Right lobe of liver (tissue), 6 donors: ENCODE measurements at places on chromosomes 12 and 14.
A peak's percentile ranks its signal among the peaks of the same experiment; 100 is the strongest.

- no peak for DNase-seq
These were observed 18.1 kb downstream of the C12orf75 start for GRCh38 chr12:105348561-105348960.

- no peak for DNase-seq
These were observed 320.0 kb upstream of the ATP2B1 start for GRCh38 chr12:90028635-90029051.

- no peak for DNase-seq
These were observed 5.5 kb downstream of the NDRG2 start for GRCh38 chr14:21019366-21019765.

- DNase-seq = no peak
These were observed 107.6 kb downstream of the ZNF664 start for GRCh38 chr12:124080649-124081048.

DNA sequence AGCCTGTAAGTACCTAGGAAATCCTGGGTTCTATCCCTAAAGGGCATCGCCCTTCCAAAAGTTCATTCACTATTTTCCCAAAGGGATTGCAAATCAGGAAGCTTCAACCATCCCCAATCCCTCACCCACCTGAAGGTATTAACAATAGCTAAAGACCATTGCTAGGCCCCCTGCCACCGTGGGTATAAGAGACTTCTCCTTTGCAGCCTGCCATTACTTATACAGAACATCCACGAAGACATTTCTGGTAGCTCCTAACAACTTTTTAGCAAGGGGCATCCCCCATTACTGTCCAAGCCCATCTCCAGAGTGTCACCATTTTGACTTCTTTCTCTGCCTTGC, 384 bp upstream of the SMUG1 start:
- no peak for DNase-seq

- DNase-seq = no peak
These were observed 70.4 kb upstream of the SFSWAP start for GRCh38 chr12:131640525-131640924.

DNA sequence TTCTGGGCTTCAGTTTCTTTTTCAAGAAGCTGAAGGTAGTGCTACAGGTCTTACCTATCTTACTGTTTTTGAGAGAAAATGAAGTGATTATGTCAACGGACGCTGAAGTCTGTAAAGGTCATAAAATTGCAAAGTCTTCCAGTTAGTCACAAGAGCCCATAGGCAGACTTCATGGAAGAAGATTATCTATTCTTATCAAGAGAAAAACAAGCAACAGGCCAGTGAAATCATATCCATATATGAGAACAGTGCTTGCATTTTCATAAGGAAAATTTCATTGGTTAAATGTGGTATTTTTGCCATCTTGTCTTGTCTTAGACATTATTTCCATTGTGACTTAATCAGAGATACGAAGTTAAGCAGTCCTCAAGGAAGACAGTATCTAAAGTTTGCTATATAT, 412.7 kb upstream of the SEL1L start:
- DNase-seq = no peak

DNA sequence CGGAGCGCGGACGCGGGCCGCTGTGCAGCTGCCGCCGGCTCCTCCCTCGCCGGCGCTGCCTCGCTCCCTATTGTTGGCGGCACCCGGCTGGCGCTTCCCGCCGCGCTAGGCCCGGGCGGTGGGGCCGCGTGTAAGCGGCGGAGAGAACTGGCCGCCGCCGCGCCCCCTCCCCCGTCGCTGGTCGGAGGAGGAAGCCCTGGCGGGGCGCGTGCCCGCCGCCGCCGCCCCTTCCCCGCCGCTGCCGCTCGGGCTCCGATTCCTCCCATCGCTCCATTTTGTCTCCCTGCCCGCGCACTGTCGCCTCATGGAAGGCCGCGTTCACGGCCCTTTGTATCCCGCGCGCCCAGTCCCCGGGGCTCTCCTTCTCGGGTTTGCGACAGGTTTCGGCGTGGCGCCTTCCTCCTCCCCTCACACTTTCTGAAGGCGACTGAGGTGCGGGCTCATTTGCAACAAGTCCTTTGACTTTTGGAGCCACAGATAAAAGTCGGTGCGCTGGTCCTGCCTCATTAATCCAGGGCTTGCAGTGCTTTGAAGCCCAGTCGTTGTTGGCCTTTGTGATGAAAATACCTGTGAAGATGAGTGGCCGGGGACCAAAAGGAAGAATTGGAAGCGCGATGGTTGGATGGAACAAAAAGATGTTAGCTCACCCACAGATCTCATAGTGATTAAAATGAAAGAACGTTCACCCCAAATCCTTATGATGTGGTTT, 707 bp downstream of the CPSF6 start:
- DNase-seq = peak; percentile 64

- no peak for DNase-seq
These were observed 258.6 kb upstream of the TMEM132C start for GRCh38 chr12:128008341-128008740.

- DNase-seq = no peak
These were observed 106.4 kb upstream of the SRRM4 start for GRCh38 chr12:118874698-118875548.

DNA sequence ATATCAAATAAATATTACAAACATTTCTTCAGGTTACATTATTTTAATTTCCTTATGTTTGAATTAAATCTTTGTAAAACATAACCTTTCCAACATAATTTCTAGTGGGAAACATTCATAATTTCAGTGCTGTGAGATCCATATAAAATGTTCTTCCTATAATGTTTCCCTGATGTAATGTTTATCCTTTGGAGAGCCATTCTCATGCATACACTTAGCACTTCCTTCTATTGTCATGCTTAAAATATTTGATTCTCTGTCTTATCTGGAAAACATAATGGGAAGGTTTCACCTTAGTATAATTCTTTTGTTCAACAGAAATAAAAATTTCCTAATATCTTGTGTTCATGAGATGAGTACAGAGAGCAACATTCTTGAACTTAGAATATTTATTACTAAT, 472.5 kb downstream of the ADAMTS20 start:
- DNase-seq = no peak

DNA sequence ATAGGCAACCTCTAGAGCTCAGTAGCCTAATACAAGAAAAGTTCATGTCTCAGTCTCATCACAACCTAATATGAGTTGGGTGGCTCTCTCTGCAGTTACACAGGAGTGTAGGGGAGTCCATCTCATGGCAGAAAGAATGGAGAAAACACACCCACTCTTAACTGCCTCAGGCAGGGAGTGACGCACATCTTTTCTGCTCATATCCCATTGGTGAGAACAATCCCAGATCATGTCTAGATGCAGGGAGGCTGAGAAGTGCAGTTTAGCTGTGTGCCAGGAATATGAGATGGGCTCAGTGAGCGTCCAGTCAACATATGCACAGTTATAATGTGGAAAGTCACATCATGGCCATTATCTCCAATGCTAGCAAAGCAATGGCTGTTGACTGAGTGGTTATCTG, 59.3 kb upstream of the KCNA5 start:
- DNase-seq = no peak

DNA sequence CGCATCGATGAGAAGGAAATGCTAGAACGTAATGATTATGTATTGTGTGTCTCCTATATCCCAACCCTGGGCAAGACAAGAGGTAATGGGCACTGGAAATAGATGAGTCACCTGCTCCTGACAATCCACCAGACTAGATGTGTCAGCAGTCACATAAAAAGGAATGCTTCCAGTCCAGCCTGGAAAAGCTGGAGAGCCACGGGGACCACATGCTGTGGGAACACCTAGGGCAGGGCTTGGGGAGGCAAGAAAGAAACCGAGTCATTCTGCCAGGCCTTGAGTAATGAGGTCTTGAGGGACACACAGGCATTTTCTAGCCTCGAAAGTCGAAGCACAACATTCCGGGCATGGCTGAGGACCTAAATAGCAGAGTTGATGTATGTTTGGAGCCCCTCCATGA, 716.7 kb upstream of the TMEM132C start:
- DNase-seq = no peak

GRCh38 chr12:8154526-8154925, 2.3 kb upstream of the ZNF705A start:
- no peak for DNase-seq

GRCh38 chr12:30927222-30927611, 669 bp downstream of the TSPAN11 start:
- DNase-seq = no peak

DNA sequence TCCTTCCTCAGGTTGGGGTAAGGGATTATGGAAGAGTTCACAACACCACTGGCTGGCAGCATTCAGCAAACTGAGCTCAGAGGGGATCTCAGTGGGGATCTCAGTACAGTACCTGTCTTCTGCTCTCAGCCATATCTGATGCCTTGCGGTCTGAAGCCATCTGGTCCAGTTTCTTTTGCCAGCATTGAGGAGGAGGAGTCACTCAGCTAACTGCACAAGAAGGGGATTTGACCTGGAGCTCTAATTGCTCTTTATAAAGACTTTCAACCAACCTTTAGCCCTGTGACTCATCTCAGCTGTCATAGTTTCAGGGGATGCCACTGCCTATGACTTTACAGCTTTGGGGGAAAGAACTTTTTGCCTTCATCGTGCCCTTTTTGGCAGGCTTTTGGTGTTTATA, 44.9 kb downstream of the JKAMP start:
- no peak for DNase-seq

- DNase-seq = no peak
These were observed 16.9 kb downstream of the MEG3 start for GRCh38 chr14:100842799-100843198.

DNA sequence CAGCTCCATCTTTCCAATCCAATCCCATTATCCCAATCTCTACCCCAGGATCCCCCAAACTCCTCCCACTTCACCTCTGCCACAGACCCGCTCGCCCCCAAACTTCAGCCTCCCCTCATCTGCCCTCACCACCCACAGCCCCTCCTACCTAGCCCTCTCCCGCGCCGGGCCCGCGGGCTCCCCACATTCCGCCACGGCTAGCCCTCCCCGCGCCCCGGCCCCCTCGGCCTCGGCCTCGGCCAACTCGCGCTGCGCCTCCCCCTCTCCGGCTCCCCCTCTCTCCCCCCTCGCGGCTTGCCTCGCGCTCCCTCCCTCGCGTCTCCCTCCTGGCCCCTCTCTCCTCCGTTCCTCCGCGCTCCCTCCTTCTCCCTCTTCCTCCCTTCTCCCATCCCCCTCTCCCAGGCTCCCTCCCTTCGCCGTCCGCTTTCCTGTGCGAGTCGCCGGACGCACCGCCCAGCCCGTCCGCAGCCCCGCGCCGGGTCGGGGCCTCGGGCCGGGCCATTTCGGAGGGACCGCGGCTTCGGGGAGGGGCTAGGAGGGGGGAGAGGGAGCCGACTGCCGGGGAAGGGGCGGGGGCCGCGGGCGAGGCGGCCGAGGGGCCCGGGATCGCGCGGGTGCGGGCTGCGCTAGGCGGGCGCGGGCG, at the start of gene ATN1:
Gene ATN1, plus strand, starts transcription at position 581 of the 643 bp plus-strand sequence. CDS start 6,043 bp downstream, outside the sequence.
- peak; percentile 73 for DNase-seq

- DNase-seq = no peak
These were observed 32.7 kb downstream of the FOS start for GRCh38 chr14:75311356-75311755.

DNA sequence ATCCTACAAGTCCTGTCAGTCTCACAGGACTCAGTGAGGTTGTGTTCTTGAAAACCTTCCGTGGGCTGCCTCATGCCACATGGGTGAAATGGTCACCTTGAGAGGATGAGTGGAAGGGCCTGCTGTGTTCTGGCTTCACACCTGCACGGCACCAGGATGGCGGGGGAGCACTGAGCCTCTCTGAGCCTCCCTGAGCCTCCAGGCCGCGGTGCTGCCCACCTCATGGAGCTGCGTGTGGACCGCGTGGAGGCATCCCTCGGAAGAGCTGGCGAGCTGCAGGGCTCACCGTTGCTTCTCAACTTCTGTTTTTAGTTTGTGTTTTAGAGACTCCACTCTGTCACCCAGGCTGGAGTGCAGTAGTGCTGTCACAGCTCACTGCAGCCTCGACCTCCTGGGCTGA, 56.2 kb downstream of the TEAD4 start:
- DNase-seq = no peak

GRCh38 chr14:63712123-63712522, 15.7 kb downstream of the SGPP1 start:
- no peak for DNase-seq

DNA sequence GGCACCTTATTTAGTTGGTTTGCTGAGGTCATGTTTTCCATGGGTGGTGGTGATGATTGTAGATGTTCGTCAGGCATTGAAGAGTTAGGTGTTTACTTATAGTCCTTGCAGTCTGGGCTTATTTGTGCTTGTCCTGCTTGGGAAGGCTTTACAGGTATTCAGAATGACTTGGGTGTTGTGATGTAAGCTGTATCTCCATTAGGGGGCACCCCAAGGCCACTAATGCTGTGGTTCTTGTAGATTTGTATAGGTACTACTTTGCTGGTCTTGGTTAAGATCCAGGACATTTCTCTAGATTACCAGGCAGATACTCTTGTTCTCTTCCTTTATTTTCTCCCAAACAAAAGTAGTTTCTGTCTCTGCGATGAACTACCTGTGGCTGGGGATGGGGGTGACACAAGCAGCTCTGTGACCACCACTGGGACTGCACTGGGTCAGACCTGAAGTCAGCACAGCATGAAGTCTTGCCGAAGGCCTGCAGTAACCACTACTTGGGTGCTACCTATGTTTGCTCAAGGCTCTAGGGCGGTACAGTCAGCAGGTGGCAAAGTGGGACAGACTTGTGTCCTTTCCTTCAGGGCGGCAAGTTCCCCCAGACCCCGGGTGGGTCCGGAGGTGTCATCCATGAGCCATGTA, 35.8 kb upstream of the FBXO33 start:
- no peak for DNase-seq

- no peak for DNase-seq
These were observed 25.9 kb downstream of the FOXN3 start for GRCh38 chr14:89391123-89391522.

DNA sequence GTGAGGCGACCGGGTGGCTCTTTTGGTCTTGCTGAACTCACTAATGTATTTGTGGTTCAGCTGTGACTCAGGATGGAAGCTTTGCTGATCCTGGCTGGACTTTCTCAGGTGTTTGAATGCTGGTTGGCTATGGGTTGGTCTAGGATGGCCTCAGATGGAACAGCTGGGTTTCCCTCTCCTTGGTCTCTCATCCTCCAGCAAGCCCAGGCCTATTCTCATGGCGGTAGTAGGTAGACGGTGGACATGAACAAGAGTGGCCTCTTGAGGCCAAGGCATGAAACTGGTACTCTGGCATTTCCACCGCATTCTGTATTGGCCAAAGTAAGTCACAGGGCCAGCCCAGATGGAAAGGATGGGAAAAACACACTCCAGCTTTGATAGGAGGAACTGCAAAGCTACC, 11.8 kb upstream of the POLR3B start:
- no peak for DNase-seq

- DNase-seq = no peak
These were observed 116.3 kb upstream of the PRICKLE1 start for GRCh38 chr12:42705863-42706262.

GRCh38 chr14:87816416-87816815, 176.6 kb downstream of the GALC start:
- no peak for DNase-seq

GRCh38 chr12:107492393-107493134, 193.0 kb upstream of the PWP1 start:
- DNase-seq = no peak

GRCh38 chr14:29815016-29815674, 112.5 kb downstream of the PRKD1 start:
- DNase-seq = no peak
